ENCODE measurements at places on chromosomes 5 and 9.

GRCh38 chr5:150328515-150328914 lies 25.8 kb upstream of the ARSI start:
- DNase-seq, result no peak

DNA sequence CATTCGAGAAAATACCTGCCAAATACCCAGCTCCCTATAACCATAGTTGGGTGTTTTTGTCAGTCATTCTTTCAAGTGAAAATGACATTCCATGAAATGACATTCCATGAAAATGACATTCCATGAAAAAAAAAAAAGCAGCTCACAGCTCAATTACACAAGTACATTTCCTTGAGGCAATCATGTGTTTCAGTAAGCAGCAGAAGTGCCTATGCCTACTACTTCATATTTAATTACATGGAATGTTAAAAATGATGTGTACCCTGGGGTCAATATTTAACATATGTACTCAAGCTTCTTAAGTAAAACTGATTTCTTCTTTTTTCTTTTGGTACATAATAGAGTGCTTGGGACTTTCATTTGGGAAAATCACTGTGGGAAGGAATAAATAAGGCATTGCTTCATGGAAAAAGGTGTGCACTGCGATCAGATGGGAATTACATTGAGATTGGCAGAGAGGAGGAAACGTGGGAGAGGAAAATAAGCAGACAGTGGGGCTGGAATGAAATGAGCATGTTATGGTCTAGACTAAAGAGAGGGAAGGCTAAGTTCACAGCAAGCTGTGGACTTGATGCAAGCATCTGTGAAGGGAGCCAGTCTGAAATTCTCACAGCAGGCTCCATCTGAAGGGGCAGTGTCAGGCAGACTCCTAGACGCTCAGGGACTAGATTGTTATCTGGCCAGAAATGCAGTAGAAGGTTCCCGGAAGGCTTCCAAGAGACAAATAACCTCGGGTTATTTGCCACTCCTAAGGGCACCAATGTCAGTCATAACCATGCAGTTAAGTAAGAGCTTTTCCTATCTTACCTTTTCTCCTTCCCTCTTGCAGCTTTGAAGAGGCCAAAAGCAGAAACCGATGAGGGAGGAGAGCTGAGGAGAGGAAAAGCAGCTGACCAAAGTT lies 15.2 kb upstream of the SPATA9 start:
- no peak for DNase-seq

GRCh38 chr5:148826053-148826738 lies at the start of gene ADRB2:
Gene ADRB2, plus strand, starts transcription at chr5:148826611. Its CDS starts 221 bp downstream, at chr5:148826832.
- DNase-seq, result peak; percentile 71

GRCh38 chr5:83567741-83568140 lies 96.2 kb downstream of the VCAN start:
- DNase-seq, result no peak

DNA sequence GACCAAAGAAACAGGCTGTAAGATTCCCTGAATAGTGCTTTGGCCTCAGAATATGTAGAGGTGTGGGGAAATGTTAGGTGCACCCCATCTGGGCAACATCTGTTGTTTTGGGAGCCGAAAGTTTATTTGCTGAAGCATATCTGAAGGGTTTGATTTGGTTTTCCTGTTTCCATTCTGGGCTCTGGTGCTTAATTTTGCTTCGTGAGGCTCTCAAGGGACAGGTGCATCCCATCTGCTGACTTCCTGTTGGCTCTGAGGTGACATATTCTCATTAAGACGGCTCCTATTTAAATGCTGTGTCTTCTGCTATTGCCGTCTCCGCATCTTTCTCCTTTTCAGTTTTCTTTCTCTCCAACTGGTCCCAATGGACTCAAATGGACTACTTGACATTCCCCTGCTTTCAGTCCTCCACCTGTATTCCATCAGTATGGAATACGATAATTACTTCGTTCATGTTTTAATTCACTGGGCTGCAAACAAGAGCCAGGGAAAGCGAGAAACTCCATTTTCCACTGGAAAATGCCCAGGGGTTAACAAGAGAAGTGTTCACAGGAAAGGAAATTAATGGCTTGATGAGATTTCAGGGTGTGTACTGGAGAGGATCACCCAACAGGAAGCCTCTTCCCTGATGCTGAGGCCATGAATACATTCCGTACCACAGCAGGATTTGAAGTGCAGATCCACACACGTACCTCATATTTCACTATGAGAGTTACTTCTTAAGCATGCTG lies 104.0 kb downstream of the MTX3 start:
- no peak for DNase-seq

DNA sequence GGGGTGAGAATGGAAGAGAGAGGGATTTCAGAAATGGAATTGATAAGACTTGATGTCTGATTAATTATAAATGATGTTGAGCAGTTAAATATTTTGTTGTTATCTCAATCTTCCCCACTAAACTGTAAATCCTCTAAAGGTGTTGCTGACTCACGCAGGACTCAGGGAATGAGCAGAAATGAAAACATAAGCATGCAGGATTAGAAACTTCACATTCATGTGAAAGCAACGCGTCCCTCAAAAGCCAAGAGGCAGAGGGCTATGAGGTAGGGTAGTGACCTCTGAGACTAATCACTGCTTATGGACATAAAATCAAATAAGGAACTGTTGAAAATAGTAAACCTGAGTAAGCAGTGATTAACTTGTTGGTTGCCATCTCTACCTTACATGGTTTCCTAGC lies 21.1 kb downstream of the ADAMTSL1 start:
- DNase-seq, result no peak

DNA sequence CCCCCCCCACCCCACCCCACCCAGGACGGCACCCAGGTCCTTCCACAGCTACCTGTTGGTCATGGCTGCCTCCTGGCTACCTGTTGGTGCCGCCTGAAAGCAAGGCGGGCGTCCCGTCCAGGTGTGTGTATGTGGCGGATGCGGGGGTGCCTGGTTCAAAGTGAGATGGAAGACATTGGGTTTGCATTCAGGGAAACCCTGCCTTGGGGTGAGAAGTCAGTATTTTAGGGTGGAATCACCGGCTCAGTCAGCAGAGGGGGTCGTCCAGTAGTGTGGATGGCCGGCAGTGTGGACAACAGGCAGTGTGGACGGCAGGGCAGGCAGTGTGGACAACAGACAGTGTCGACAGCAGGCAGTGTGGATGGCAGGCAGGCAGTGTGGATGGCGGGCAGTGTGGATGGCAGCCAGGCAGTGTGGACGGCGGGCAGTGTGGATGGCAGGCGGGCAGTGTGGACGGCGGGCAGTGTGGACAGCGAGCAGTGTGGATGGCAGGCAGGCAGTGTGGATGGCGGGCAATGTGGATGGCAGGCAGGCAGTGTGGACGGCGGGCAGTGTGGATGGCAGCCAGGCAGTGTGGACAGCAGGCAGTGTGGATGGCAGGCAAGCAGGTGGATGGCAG lies 28.0 kb downstream of the NKD2 start:
- DNase-seq, result no peak

- DNase-seq, result no peak
Measured at GRCh38 chr5:175678074-175678473, 20.2 kb downstream of the HRH2 start.

DNA sequence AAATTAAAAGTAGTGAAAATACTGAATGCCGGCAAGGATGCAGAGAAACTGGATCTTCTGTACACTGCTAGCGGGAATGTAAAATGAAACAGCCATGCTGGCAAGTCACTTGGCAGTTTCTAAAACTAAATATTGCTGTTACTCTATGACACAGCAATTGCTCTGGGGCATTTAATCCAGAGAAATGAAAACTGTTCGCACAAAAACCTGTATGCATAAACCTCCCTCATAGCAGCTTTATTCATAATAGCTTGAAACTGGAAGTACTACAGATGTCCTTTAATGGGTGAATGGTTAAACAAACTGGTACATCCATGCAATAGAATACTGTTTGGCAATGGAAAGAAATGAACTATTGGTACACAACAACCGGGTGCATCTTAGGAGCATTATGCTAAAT lies 167.2 kb downstream of the ARHGAP26 start:
- no peak for DNase-seq

- no peak for DNase-seq
Measured at GRCh38 chr5:157212307-157212706, 31.7 kb downstream of the ITK start.

DNA sequence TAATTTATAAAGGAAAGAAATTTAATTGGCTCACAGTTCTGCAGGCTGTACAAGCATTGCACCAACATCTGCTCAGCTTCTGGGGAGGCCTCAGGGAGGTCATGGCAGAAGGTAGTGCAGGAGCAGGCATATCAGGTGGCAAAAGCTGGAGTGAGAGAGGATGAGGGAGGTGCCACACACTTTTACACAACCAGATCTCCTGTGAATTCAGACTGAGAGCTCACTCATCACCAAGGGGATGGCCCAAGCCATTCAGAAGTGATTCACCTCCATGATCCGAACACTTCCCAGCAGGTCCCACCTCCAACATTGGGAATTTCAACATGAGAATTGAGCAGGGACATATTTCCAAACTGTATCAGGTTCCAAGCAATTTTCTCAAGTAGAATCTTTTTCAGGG lies 84.7 kb upstream of the BRINP1 start:
- no peak for DNase-seq

- no peak for DNase-seq
Measured at GRCh38 chr5:140631831-140632365, 1.1 kb downstream of the CD14 start.

DNA sequence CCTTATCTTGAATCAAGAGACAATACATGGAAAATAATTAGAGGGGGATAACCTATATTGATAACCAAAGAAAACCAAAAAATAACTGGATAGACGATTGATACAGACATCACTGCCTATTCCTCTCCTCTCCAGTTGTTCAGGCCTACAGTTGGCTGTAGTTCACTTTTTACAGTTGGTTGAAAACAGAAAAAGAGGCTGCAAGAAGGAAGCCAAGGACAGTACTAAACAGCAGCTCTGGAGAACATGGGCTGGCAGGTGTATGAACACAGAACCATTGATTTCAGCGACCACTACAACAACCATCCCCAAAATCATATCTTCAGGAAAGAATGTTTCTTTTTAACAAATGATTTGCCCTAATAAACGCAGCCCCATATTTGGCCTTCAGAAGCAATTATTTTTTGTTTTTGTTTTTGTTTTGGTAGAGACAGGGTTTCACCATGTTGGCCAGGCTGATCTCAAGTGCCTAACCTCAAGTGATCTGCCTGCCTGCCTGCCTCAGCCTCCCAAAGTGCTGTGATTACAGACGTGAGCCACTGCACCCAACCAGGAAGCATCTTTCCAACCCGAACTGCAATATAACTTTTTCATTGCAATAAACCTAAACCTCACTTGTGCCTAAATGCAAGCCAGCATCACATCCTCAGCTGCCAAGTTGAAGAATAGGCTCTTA lies 64.3 kb downstream of the MLLT3 start:
- DNase-seq, result no peak

Measured in activated T-cell treated with anti-CD3 and anti-CD28 coated beads for 4 hours (primary cell).